ENCODE measurements at places on chromosomes 6 and 20. TPM values are rescaled to one million over a fixed set of nuclear protein-coding genes. Genes with fewer than 3 reads are reported as not detected.

CALHM4 gene
- not detected for total RNA-seq

DLL1 gene
- 2.1 TPM for total RNA-seq

CRISP2 gene
- total RNA-seq: 0.10 TPM

DAAM2 gene
- total RNA-seq: 1.7 TPM

ZFP57 gene
- total RNA-seq: 0.10 TPM

FGD2 gene
- not detected for total RNA-seq

BAG2 gene
- total RNA-seq: 9.2 TPM

PPP1R14C gene
- 17.0 TPM for total RNA-seq

ZBTB12 gene
- total RNA-seq: 0.69 TPM

AVP gene
- total RNA-seq: not detected

GJA1 gene
- total RNA-seq: 33.6 TPM

CLVS2 gene
- not detected for total RNA-seq

C6orf141 gene
- 2.4 TPM for total RNA-seq

ZC2HC1B gene
- total RNA-seq: not detected
